ENCODE measurements at places on chromosomes 6 and 20.

- no peak for DNase-seq
These were observed 1.4 kb downstream of the MEA1 start for GRCh38 chr6:43012364-43012763.

- no peak for DNase-seq
These were observed 50.7 kb downstream of the UBE2V1 start for GRCh38 chr20:50062006-50062838.

DNA sequence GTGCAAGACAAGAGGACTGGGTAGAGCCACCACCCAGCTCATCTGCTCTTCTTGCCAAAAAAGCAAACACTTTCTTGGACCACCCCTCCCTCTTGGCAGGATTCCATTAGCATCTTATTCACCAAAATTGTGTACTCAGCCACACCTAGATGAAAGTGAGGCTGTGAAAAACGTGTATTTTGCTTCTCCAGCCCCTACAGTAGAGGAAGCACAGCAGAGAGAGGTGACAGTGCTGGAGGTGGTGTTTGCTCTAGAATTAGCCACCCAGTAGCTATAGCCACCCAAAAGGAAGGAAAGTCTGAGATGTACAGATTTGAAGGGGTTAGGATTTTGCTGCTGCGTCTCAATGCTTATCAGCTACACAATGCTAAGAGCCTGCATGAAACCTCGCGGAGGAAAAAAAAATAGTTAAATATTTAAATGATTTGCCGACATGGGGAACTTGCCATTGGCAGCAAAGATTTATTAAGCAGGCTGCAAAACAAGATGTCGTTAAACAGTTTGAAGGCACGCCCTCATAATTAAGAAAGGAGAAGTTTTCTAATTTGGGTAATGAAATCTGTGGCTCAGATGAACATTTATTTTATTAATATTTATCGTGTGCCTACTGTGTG is 287.3 kb downstream of the ZNF217 start:
- DNase-seq: no peak

- no peak for DNase-seq
These were observed 18.9 kb downstream of the WRNIP1 start for GRCh38 chr6:2784061-2784460.

GRCh38 chr6:3412779-3413500 is 43.9 kb downstream of the SLC22A23 start:
- no peak for DNase-seq

GRCh38 chr20:10447028-10447427 is 11.9 kb downstream of the SLX4IP start:
- peak; percentile 37 for DNase-seq

GRCh38 chr20:43559147-43559987 is 540 bp downstream of the SGK2 start:
- no peak for DNase-seq

GRCh38 chr6:145071836-145072235 is 663.5 kb downstream of the EPM2A start:
- no peak for DNase-seq

DNA sequence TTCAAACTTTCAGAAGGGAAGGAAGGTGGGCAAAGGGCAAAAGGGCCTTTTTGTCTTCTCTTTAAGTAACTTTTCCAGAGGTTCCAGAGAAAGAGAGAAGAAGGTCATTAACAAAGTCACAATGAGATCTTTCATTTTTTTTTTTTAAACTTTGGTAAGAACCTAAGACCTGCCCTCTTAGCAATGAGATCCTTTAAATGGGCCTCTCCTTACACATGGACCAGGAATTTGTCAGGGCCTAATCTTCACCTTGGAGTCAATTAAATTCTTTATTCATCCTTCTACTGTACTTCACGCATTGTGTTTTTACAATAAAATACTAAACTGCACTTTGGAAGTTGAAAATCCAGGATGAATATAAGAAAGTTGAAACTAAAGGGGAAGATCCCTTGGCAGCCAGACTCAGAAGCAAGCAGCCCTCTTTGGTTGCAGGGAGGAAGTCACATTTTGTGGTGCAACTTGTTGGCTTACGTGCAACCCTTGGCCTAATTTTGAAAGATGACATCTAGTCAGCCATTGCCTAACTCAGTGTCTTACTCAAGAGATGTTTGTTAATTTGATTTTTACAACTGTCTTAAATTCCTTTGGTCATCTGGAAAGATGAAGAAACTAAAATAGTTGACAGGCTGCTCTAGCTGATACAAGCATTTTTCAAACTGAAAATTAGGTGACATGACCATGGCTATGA is 11.9 kb upstream of the TMEM170B start:
- DNase-seq: no peak

DNA sequence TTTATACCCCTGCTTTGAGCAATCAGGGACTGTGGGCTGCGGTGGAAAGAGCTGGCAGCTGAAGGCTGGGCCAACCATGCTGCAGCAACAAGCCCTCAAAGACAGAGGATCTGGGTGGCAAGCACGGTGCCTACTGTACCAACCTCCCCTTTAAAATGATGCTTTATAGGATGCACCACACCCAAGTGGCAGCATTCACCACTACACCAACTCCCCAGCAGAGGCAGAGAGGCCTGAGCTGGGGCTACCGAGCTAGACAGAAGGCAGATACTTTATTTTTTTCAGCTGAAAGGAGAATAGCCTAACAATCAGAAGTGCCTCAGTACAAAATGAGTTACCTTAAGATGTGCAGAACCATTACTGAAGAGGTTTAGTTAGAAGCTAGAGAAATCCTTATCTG is 31.4 kb downstream of the KIF16B start:
- DNase-seq: no peak

DNA sequence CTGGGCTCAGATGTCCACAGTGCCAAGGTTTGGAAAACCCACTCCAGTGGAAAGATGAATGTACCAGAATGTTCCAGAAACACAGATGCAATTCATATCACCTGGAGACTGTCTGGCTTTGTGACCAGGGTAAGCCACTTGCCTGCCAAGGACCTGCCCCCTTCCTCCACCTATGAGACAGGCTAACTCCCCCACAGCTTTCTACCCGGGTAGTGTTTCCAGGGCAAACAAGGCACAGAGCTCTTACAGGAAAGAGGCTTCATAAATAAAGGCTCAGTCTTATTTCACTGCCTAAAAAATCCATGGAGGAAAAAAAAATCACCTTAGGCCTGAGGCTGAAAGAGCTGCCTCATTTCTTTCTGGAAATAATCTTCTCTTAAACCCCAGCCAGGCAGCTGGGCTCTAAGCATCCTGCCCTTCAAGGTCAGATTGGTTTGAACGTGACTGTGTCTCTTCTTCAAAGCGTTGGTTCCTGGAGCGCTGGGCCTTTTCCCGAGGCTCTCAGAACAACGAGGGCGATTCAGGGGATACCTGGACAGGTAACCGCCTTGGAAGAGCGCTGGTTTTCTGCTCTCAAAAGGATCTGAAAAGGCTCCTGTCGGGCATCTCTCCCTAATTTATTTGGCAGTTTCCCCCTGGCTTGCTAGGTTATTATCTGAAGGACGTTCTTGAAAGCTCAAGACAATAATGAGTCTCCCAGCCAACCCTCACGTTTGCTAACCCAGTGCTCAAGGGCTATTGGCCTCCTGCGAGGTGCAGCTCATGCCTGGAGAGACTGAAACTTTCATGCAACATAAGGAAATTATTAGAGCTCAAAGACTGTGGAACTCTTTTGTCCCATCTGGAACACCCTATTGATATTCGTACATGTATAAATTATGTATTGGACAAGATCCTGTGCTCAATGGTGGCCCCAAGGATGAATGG is 199.2 kb upstream of the PMEPA1 start:
- no peak for DNase-seq

DNA sequence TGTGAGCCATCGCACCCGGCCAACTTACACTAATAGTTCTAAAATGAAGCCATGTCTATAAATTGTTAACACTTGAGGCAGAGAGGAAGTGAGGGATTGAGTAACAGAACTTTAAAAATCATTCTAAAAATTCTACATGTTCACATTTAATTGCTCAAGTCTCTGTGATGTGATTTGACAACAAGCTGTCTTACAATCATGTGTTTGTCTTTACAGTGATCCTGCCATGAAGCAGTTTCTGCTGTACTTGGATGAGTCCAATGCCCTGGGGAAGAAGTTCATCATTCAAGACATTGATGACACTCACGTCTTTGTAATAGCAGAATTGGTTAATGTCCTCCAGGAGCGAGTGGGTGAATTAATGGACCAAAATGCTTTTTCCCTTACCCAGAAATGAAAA is 23.6 kb downstream of the GTF2H5 start:
- DNase-seq: no peak

- no peak for DNase-seq
These were observed 22.2 kb downstream of the RREB1 start for GRCh38 chr6:7129784-7130569.

DNA sequence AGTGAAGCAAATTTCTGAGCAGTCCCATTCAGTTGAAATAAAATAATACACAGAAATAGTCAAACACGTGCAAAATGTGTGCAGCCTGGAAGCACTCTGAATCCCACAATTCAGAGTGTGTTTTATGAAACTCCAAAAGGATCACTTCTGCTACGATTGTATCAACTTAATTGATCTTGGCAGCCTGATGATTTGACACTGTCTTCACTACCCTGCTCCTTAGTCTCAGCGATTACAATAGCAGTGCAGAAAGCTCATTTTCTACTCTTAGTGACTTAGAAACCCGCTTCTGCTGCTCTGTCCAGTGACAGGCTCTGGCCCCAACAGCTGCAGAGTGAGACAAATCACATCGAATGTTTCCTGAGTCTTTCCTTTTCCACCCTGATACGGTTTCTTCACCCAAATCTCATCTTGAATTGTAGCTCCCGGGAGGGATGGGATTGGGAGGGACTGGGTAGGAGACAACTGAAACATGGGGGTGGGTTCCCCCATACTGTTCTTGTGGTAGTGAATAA is 16.2 kb upstream of the EMILIN3 start:
- no peak for DNase-seq

- DNase-seq: no peak
These were observed 56.5 kb downstream of the CD2AP start for GRCh38 chr6:47534063-47534462.

DNA sequence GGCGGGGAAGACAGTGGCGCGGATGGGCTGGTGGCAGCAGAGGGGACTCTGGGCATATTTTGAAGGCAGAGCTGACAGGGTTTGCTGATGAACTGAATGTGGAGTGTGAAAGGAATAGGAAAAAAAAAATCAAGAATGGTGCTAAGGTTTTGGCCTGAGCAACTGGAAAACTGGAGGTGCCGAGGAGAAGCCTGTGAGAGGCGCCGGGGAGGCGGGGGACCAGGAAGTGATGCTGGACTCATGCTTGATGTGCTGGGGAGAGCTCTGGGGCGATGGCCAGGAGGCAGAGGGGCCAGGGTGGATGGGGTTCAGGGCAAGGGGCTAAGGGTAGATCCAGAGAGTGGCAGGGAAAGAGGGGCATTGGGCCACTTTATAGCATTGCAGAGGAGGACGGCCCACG is 55.8 kb downstream of the SULF2 start:
- DNase-seq: no peak

DNA sequence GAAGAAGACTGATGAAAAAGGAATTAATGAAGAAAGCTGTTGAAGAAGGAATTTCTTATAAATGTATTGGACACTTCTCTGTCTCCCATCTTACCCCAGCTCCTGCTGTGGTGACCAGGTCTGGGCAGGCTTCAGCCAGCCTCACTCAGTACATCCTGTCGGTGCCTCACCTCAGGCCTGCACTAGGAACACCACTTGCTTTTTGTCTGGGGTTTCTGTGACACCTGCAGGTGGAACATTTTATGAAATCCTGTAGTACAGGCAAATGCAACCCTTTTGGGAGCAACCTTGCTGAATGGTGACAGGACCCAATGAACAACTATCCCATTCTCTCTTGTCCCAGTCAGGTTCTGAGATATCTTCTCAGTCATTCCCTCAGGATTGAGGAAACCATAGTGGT is 129.7 kb downstream of the PRDM13 start:
- no peak for DNase-seq

- peak; percentile 10 for DNase-seq
These were observed 984 bp downstream of the TNFRSF21 start for GRCh38 chr6:47308552-47309290.

Measured in stimulated activated CD4-positive, alpha-beta T cell treated with anti-CD3 and anti-CD28 coated beads, TNF-alpha, amount 100 ng/mL, for 24 hours (primary cell).